ENCODE measurements at places on chromosomes 4 and X.

DNA sequence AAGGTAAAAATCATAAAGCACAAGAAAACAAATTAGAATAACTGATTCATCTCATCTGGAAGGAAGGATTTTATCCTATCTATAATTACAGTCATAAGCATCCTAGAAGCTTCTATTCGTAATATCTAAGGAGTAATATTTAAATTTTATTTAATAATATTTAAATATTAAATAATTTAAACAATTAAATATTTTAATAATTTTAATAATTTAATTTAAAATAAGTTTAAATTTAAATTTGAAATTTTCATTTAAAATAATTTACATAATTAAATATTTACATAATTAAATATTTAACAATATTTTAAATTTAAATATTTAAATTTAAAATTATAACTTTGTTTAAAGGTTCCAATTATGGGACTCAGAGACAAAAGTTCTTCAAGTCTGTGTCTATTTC lies 127.5 kb upstream of the GK2 start:
- DNase-seq = no peak

GRCh38 chr4:25666031-25666630 lies 10.5 kb downstream of the SLC34A2 start:
- DNase-seq = no peak

- peak; percentile 59 for DNase-seq
Observed at GRCh38 chrX:53445977-53446376, 11.8 kb upstream of the HSD17B10 start.

DNA sequence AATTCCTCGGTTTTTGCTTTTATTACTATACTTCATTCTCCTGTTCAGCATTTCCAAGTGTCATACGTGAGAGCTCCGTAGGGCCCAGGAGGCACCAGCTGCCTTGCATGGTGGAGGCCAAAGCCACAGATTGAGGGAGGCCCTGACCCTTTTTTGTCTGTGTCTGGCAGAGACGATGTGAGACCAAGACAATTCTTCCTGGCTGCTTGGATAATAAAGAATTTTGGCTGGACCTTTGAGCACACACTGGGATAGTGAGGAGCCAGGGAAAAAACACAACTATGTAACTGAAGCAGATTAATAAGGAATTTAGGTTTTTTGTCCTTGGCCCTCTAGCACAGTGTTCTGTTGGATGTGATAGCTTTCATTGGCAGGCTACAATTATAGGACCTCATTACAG lies 161.0 kb downstream of the CPXCR1 start:
- DNase-seq = no peak

DNA sequence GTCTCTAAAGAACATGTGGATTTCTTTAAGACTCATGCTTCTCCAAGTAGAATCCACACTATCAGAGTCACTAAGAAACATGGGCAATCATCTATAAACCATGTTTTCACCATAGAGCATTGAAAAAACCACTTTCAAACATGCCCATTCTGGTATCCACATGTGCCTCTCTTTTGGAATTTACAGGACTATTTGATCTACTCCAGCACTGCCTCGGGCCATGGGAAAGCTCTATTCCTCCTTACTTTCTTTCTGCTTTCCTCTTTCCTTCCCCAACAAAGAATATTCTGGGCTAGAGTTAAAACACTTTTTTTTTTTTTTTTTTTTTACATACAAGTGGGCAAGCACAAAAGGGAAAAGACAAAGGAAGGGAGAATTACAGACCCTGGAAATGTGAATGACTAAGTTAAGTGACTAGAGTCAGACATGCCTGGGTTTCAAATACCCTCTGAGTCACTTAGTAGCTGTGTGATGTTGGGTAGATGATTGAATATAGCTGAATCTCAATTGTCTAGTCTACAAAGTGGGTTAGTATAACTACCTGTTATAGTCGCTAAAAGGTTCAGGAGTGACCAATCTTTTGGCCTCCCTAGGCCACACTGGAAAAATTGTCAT lies 847.7 kb upstream of the INTU start:
- peak; percentile 53 for DNase-seq

GRCh38 chr4:2651998-2652397 lies 104.1 kb downstream of the TNIP2 start:
- no peak for DNase-seq

DNA sequence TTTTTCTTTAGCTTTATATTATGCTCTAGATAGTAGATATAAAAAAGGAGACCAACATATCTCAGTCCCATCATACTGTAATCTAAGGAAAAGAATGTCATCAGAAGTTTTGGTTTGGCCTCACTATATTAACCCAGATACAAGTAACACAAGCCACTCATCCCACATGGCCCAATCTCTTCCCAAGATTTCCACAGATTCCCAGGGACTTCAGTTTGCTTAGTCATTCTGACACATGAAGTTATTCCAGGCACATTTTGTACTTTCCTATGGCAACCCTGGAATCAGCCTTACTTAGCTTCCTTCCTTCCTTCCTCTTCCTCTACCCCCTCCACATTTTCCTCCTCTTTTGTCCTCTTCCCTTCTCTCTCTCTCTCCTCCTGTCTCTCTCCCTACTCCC lies 21.7 kb upstream of the DCLK2 start:
- DNase-seq = peak; percentile 37

GRCh38 chr4:171169396-171169795 lies 643.8 kb upstream of the GALNTL6 start:
- DNase-seq = no peak

DNA sequence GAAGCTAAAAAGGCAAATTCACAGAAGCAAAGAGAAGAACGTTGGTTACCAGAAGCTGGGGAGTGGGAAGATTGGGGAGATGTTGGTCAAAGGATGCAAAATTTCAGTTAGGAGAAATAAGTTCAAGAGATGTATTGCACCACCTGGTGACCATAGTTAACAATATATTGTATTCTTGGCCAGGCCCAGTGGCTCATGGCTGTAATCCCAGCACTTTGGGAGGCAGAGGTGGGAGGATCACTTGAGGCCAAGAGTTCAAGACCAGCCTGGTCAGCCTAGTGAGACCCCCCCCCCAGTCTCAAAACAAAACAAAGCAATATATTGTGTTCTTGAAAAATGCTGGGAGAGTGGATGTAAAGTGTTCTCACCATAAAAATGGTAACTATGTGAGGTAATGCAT lies 67.9 kb downstream of the TAB3 start:
- DNase-seq = peak; percentile 4

DNA sequence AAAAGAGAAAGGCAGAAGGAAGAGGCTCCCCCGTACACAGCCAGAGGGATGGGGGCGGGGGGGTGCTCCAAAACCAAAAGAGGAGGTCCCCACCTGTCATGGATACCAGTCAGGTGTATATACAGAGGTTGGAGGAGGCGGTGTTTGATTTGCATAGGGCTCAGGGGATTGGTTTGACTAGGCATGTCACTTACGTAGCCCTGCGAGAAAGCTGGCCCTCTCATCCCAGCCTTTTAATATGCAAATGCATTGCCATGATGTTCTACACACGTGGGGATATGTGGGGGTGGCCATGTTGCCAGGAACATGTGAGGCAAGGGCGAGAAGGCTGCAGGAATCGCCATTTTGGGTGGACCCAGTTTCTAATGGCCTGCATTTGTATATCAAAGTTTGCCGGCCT lies 38.6 kb downstream of the TMEM150C start:
- DNase-seq = no peak

- no peak for DNase-seq
Observed at GRCh38 chr4:147076179-147076578, 130.5 kb upstream of the TTC29 start.

Data from ELR (cell line).